T-helper 2 cell treated with Interferon-gamma antibody and Interleukin-4, amounts not matched to agents 5 μg/mL and 100 μg/mL, for 36 hours (primary cell): ENCODE measurements at places on chromosomes 1 and 21.

GRCh38 chr1:41382480-41383090 lies 21.4 kb downstream of the FOXO6 start:
- no peak for DNase-seq

GRCh38 chr21:44926331-44927101 lies 5.8 kb upstream of the ITGB2 start:
- DNase-seq: peak; percentile 46

DNA sequence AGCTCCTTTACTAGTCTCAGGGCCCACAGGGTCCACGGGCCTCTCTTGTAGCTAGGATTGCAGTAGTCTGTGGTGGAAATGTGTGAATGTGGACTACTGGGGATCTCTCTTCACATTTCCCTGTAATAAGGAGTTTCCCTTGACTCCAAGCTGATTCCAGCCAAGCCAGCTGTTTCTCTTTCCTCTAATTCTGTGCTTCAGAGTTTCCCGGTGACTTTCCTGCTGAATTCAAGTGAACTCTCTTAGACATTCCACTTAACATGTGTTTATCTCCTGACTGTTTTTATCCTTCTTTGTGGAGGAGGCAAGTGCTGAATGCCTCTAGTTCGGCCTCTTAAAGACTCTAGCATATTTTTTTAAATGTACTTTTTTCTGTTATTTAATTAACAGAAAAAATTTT lies 354.0 kb upstream of the RGS18 start:
- DNase-seq: no peak

GRCh38 chr21:31592963-31593560 lies 66.4 kb upstream of the SOD1 start:
- DNase-seq: no peak

DNA sequence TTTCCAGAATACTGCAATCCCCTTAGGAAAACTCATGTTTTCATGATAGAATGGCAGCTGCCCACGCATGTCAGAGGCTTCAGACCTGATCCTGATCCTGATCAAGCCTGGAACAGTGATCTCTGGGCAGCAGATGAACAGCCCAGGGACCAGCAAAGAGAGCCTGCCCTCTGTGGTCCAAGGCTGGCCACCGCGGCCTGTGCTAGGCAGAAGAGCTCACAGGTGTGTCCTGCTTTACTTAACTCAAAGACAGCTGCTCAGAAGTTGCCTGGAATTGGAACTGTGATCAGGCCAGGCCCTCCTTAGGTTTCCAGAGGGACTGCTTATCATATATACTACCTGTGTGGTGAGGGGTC lies 21.2 kb upstream of the BCAR3 start:
- DNase-seq: no peak

- DNase-seq: no peak
These were observed 36.0 kb upstream of the POFUT2 start for GRCh38 chr21:45323487-45324311.

GRCh38 chr1:164675342-164675904 lies 116.4 kb downstream of the PBX1 start:
- DNase-seq: no peak

GRCh38 chr1:232613752-232614381 lies 16.1 kb downstream of the SIPA1L2 start:
- no peak for DNase-seq

GRCh38 chr1:175192630-175193526 lies at the start of gene KIAA0040:
KIAA0040 (minus strand) TSS chr1:175192776; CDS start chr1:175161013, 31,763 bp downstream.
- DNase-seq: peak; percentile 54

- DNase-seq: no peak
These were observed 111.9 kb downstream of the NRIP1 start for GRCh38 chr21:14952916-14953315.

DNA sequence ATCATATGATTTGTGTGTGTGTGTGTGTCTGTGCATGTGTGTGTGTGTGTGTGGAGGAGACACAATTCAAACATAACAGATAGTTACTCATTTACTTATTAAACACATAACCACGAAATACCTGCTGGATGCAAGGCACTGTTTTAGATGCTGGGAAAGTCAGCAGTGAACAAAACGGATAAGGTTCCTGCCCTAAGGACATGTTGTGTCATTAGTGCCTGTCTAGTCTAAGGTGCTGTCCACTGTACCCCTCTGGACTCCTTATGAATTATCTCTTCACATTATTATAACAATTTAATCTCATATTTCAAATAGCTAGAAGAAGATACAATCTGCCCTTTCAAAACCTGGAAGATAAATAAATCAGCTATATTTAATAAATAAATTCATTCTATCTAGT lies 162.4 kb downstream of the PLPPR5 start:
- no peak for DNase-seq

- DNase-seq: no peak
These were observed 29.1 kb downstream of the FHAD1 start for GRCh38 chr1:15275921-15276683.

- peak; percentile 62 for DNase-seq
These were observed 11.7 kb upstream of the BNIPL start for GRCh38 chr1:151024540-151025146.

GRCh38 chr1:228923973-228924686 lies 188.9 kb downstream of the RHOU start:
- DNase-seq: no peak

DNA sequence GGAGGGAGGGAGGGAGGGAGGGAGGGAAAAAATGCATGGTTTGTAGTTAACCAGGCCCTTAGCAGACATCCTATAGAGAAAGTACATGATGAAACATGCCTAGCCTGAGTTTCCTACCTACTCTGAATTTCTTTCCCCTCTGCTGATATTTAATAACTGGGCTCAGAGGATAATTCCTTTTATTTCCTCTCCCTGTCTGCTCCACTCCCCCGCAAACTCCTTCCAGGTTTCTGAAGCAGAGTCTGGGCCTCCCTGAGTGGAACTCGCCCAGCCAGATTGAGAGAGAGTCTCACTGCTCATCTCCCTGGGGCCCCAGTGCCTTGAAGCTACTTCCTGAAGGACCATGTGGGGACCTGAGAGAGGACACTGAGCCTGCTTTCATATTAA lies 111.9 kb upstream of the SLC44A3 start:
- no peak for DNase-seq

DNA sequence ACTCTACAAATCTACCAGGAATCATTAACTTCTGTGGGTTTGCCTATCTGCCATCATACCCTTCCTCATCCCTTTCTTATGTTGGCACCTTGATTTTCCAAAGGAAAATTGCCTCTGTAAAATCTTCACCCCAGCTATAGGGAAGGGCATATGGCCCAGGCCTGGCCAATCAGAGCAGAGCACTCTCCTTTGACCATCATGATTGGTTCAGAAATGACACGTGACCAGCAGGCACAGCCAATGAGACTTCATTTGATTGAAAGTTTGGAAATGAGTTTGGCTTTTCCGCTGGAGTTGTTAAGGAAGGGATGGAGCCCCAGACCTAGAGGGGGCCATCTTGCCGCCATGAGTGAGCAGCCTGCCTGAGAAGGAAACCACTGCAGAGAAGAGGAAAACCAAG lies 35.1 kb upstream of the IFFO2 start:
- no peak for DNase-seq

- DNase-seq: no peak
These were observed 537.6 kb downstream of the MATN1 start for GRCh38 chr1:30185809-30186208.

- no peak for DNase-seq
These were observed 1670.9 kb downstream of the PLA2G4A start for GRCh38 chr1:188499690-188500089.

DNA sequence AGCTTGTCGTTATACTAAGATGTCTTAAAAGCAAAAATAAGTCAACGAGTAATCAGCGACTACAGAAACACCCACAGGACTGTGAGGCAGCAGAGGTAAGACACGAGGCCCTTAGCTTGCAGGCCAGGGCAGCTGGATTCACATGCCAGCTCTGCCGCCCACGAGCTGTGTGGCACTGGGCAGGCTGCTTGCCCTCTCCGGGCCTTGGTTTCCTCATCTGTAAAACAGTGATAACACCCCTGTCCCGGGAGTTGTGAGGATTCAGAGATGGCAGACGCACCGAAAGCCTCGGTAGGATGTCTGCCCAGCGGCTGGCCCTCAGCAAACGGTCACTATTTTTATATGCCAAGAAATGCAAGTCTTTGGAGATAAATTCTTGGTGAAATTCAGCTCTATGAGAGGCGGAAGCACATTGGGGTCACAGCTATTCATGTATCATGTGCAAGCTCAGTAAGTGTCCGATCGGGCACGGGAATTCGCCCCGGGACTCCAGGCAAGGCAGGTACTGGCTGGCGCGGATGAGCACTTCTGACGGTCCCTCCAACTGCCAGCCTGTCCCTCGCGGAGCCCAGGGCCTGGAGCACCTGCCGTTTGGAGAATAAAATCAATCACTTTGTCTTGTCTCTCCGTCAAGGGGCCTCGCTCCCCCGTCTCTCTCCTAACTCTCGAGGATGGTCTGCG lies 1.1 kb downstream of the C2CD2 start:
- no peak for DNase-seq

DNA sequence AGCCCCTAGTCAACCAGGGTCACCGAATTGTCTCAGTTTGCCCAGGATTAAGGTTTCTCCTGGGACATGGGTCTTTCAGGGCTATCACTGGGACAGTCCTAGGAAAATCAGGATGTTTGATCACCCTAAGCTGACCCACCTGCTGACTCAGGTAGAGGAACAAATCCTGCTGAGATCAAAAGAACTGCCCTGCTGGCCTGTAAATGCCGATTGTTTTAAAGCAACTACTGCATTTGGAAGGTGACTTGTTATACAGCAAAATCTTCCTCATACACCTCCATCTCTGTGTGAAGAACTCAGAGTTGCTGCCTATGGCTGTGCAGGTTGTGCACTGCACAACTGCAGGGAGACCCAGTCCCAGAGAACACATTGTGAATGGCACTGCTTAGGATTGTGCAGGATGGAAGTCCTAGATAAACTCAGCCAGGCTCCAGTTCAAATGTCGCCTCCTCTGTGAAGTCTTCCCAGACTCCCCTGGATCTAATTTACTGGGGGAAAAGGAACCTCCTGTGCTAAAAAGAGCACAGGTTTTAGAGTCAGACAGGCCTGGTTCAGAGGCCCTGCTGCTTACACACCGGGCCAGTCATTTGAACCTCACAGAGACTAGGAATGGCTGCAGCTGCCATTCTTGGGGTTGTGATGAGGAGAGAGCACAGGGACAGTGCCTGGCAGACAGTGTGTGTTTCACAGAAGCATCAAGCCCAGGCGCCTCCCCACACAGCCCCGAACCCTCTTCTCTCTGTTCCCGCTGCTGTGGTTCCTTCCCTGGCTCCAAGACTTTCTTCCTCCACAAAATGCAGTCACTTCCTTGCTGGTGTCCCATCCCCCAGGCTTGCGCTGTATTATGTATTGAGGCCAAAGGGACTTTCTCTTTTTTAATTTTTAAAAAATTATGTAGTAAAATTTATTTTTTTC lies 23.2 kb upstream of the LRP8 start:
- DNase-seq: no peak

GRCh38 chr1:6209661-6210580 lies 4.0 kb downstream of the RNF207 start:
- no peak for DNase-seq

DNA sequence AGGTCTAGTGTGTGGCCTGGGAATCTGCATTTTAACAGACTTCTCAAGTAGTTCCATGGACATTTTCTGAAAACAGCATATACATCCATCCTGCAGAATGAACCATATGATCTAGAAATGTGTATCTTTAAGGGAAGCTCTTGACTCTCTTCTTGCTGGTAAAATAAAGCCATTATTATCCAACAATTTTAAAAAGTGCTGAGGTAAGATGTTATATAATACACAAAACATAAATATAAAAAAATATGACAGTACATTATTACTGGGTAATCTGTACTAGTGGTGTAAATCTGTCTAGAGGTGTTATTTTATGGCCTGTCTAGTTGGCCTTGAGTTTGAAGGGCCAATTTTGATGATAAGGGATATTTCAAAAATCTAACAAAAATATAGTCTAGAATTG lies 201.2 kb downstream of the HMCN1 start:
- DNase-seq: no peak

DNA sequence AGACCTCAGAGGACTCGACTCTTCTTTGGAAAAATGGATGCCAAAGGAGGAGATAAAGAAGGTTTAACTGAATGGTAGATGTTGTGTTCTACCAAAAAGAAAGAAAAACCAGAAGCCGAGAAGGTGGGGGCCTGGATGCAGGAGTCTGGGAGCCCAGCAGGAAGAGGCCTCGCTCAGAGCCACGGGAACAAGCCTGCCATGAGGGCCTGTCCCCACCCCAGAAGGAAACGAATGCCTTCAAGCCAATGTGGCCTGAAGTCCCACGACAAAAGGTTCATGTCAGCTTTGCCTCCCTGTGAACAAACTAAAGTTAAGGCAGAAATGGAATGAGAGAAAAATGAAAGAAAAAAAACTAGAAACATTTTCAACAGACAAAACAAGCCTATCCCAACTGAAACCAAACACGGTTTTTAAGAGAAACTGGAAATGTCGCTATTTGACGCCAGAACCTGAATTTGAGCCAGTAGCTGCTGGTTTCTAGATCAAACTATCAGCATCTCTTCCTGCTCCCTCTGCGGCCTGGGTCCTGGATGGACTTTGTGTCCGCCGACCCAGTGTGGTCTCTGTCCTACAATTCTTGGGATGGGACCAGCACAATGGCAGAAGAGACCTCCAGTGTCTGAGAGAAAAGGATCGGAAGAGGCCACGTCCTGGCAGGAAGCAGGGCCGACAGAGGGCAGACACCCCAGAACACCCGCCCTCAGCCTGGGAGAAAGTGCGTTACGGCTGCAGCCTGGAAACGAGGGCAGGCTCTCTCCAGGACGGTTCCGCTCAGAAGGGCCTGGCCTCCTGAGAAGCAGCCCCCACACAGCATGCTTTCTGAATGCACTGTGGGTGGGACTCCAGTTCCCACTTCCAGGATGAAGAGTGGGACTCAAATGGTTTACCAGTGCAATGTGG lies 35.2 kb downstream of the SLC45A1 start:
- DNase-seq: no peak

- peak; percentile 56 for DNase-seq
These were observed 677 bp downstream of the AGPAT3 start for GRCh38 chr21:43865540-43866259.

DNA sequence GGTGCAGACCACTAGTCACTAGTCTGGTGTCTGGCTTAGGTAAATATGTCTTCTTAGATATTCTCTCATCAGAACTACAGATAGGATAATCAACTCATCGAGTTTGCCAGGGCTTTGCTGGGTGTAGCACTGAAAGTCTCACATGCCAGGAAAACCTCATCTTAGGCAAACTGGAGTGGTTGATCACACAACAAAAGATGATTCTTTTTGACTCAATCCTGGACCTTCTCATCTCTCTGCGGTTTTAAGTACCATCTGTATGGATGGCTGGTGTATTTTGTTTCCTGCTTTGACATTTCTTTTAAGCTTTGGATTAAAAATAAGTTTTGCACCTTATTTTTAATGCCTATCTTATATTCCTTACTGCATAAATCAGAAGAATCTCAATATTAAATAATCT lies 11.3 kb downstream of the GBP2 start:
- no peak for DNase-seq

GRCh38 chr21:41403331-41403730 lies 22.7 kb upstream of the MX1 start:
- DNase-seq: no peak

- DNase-seq: no peak
These were observed 108.8 kb upstream of the WARS2 start for GRCh38 chr1:119249283-119249682.

- DNase-seq: no peak
These were observed 334.3 kb downstream of the TGFB2 start for GRCh38 chr1:218679391-218679790.

- no peak for DNase-seq
These were observed 50.5 kb upstream of the ATF3 start for GRCh38 chr1:212557739-212558692.

GRCh38 chr1:209411491-209411929 lies 172.0 kb upstream of the CAMK1G start:
- no peak for DNase-seq
